ENCODE measurements at places on chromosomes 6 and 20.
A peak's percentile ranks its signal among the peaks of the same experiment; 100 is the strongest.

GRCh38 chr20:24823176-24823784 is 125.8 kb upstream of the CST7 start:
- no peak for DNase-seq

DNA sequence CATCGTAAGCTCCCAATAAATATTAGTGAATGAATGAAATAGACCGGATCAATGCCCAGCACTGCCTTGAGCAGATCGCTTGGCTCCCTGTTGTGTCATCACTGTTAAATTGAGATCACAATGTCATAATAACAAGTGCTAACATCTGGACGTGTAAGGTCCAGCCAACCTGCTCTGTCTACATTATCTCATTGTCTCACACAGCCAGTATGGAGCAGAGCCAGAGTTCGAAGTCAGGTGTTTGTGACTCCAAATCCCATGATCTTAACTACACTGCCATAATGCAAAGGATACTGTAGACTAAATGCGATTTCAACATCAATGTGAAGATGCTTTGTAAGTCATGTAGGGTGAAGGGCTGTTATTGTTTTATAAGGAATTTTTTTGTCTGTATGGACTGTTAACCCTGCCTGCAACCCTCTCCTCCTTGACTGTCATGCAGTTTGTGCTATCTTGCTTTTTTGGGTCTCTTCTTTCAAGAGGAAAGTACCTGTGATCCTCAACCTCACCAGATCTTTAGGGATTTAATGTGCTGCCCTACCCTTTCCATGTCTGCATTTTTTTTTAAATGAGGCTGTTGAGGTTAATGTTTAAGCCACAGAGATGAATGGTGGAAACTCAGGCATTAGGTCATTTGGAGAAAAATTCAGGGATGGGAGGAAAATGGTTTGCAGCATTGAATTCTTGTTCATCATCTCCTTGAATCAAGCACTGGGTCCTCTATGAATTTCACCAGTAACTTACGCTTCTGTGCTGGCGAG is 49.0 kb upstream of the OCSTAMP start:
- no peak for DNase-seq

DNA sequence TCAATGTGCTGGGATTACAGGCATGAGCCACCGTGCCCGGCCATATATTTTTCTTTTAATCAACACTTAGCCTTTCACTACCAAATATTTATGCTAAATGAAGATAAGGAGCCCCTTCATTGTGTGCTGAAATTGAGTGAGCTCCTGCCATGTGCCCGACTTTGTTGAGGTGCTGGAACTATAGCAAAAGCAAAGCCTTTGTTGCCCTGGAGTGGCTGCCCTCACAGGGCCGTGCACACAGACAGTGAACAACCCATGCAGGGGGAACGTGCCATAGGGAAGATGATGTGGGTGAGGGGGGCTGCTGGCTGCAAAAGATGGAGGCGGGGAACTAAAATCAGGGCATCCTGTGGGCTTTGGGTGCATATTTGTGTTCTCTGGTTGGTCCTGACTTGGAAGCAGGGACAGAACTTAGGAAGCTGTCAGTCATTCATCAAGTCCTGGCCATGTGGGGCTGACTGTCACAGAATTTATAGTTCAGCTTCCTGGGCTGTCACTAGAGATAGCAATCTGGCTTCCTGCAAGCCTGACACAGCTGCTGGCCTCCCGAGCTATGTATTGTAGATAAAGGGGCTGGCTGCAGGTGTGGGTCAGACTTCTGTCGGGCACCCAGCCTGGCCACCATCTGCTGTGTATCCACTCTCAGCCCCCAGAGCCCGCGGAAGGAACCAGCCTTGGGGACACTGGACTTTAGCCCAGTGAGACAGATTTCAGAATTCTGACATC is 56.8 kb upstream of the MPC1 start:
- DNase-seq: no peak

DNA sequence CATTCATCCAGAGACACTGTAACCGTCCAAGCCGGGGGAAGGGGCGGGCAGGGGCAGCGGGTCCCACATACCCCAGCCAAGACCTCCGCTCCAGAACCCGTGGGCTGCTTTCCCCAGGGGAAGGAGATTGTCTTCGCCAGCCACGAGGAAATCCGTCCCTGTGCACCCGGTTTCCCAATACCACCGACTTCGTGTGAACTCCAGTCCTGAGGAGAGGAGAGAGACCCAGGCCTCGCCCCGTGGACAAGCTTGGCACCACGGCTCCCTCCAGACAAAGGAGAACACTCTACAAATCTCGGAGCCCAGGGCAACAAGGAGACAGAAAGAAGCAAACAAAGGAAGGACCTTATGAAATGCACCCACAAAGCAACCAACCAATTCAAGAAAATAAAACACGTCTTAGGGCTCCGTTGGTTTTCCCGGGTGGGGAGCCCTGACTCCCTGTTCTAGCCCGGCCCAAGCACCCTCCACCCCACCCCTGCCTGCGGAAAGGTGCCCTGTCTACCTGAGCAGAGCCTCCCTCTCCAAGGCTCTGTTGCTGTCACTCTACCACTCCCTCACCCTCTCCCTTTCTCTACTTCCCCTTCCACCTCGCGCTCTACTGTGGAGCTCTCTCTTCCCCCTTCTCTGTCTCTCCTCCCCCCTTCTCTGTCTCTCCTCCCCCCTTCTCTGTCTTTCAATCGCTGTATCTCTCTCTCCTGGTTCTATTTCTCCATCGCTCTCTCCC is 1382.8 kb upstream of the DEFB115 start:
- peak; percentile 33 for DNase-seq

- no peak for DNase-seq
Measured at GRCh38 chr20:18653736-18654447, 66.0 kb downstream of the DTD1 start.

DNA sequence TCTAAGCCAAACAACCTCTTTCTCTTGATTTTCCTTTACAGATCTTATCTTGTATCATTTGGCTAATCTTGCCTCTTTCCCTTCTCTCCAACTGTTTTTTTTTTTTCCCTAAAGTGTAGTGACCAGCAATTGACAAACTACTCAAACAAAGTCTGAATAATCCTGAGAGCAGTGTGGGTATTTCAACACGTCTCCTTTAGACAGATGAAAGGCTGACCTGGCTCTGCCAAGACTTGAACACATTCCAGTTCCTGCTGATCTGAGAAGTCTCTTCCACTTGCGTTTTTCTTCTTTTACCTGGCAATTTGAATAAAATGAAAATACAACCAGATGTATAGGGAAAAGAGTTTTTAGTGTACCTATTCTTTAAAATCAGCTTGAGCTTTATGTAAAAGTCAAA is 168.4 kb downstream of the GJA10 start:
- DNase-seq: no peak

DNA sequence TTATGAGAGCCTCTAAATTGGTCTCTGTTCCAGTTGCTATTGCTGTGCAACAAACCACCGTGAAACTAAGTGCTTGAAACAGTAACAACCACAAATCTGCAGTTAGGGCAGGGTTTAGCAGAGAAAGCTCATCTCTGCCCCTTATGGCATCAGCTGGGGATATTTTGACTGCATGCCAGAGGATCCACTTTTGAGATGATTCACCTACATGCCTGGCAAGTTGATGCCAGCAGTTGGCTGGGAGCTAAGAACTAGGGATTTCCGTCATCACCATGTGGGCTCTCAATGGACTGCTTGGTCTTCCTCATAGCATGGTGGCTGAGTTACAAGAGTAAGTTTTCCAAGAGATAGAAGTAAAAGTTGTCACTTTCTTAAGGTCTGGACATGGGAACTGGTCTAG is 35.1 kb downstream of the PLCB4 start:
- DNase-seq: no peak

GRCh38 chr6:17156112-17156921 is 54.5 kb downstream of the STMND1 start:
- DNase-seq: peak; percentile 65

DNA sequence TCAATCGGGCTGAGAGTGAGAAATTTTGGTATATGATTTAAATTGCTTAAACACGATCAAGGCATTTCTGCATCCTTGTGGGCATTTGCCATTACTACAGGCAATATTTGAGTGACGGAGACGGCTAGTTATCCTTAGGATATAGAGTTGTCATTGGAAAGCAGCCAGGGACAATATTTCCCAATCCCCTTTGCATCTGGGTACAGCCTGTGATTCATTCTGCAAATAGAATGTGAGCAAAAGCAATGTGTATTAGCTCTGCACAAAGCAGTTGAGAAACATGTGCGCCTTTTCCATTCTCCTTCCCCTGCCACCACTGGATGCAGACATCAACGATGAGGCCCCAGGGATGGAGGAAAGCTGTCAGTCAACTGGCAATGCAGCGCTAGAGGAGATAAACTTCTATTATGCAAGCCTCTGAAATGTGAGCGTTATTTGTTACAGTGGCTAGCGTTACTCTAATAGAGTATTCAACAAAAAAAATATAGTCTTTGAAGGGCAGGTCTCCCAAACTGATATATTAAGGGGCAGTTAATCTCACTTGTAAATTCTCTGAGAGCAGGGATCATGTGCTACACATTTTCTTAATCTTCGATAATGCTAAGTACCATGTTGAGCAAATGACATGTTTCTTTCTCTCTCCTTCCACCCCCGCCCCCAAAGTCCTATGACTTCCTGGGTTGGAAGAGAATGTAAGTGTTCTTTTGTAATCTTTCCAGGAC is 37.1 kb upstream of the NCOA3 start:
- DNase-seq: peak; percentile 50

All from SJSA1 (cell line).